ENCODE measurements at places on chromosomes 5 and 9. TPM values are rescaled to one million over a fixed set of nuclear protein-coding genes. Genes with fewer than 3 reads are reported as not detected.

GABRB2 gene
- not detected for total RNA-seq

RNF183 gene
- not detected for total RNA-seq

TLE4 gene
- 8.2 TPM for total RNA-seq

TUBB4B gene
- 124 TPM for total RNA-seq

TPM2 gene
- 43.1 TPM for total RNA-seq

ATP6V1G1 gene
- 213 TPM for total RNA-seq

FAM13B gene
- 10.9 TPM for total RNA-seq

GADD45G gene
- 0.43 TPM for total RNA-seq

KIF24 gene
- total RNA-seq, result 0.43 TPM

AIF1L gene
- total RNA-seq, result 0.36 TPM

Measured in nasal cavity respiratory epithelium epithelial cell of viscerocranial mucosa (primary cell).